ENCODE measurements at places on chromosomes 6 and 20. TPM values are rescaled to one million over a fixed set of nuclear protein-coding genes. Genes with fewer than 3 reads are reported as not detected.

Gene RGS17
- total RNA-seq, result 6.5 TPM

Gene HLA-A
- total RNA-seq, result 414 TPM

Gene LAMA5
- total RNA-seq, result 18.0 TPM

Gene APOM
- 2.8 TPM for total RNA-seq

Gene HLA-DRB1
- total RNA-seq, result not detected

Gene MOXD1
- 63.3 TPM for total RNA-seq

Gene ANGPT4
- not detected for total RNA-seq

Gene MRPL18
- total RNA-seq, result 78.9 TPM

Gene MYT1
- total RNA-seq, result not detected

Gene VGLL2
- not detected for total RNA-seq

Gene ZNF341
- 1.1 TPM for total RNA-seq

Gene RAET1E
- total RNA-seq, result 0.37 TPM

Gene NMBR
- not detected for total RNA-seq

Gene GHRH
- not detected for total RNA-seq

Gene ARFGEF3
- total RNA-seq, result under 0.01 TPM

Gene DEFB116
- not detected for total RNA-seq

Gene POU5F1
- total RNA-seq, result 0.09 TPM

Gene IRF4
- 0.65 TPM for total RNA-seq

Gene MYB
- total RNA-seq, result 0.14 TPM

Gene KHDRBS2
- not detected for total RNA-seq

Gene KIF6
- total RNA-seq, result under 0.01 TPM

Gene PAX1
- total RNA-seq, result not detected

Gene RAET1L
- not detected for total RNA-seq

Gene PTCRA
- total RNA-seq, result not detected
